SK-N-SH (cell line): ENCODE measurements at places on chromosomes 4 and X.

GRCh38 chr4:88803600-88804096 is 106.0 kb upstream of the NAP1L5 start:
- no peak for DNase-seq

DNA sequence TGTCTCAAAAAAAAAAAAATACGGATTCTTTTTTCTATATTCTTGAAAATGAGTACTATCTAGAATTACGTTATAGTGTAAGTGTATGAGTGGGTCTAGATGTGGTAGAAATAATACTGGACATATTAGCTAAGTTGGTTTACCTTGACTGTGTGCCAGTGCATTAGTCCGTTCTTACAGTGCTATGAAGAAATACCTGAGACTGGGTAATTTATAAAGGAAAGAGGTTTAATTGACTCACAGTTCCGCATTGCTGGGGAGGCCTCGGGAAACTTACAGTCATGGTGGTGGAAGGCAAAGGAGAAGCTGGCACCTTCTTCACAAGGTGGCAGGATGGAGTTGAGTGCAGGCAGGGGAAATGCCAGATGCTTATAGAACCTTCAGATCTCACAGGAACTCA is 92.4 kb downstream of the ARHGAP10 start:
- no peak for DNase-seq

- DNase-seq, result no peak
These were observed 296.7 kb upstream of the CASK start for GRCh38 chrX:42220083-42220482.

GRCh38 chr4:52911684-52912294 is 49.7 kb downstream of the RASL11B start:
- peak; percentile 58 for DNase-seq
